Stimulated activated CD4-positive, alpha-beta T cell treated with anti-CD3 and anti-CD28 coated beads, TNF-alpha, amount 100 ng/mL, for 1 hour (primary cell): ENCODE measurements at places on chromosomes 2 and 18.

DNA sequence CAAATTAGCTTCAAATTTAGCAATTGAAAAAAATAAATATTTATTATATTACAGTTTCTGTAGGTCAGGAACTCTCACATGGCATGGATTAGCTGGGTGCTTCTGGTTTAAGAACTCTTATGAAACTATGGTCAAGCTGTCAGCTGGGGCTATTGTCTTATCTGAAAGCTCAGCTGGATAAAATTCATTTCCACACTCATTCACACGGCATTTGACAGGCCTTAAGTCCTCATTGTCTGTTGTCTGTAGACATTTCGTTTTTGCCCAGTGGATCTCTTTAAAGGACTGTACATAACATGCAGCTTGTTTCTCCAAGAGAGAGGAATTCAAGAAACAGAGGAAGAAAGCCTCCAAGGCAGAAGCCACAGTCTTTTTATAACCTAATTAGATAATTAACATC is 1556.8 kb upstream of the SLC39A10 start:
- DNase-seq, result no peak

- no peak for DNase-seq
These were observed 6.8 kb upstream of the CIB4 start for GRCh38 chr2:26647981-26648380.

- no peak for DNase-seq
These were observed 30.0 kb downstream of the THNSL2 start for GRCh38 chr2:88199912-88200682.

DNA sequence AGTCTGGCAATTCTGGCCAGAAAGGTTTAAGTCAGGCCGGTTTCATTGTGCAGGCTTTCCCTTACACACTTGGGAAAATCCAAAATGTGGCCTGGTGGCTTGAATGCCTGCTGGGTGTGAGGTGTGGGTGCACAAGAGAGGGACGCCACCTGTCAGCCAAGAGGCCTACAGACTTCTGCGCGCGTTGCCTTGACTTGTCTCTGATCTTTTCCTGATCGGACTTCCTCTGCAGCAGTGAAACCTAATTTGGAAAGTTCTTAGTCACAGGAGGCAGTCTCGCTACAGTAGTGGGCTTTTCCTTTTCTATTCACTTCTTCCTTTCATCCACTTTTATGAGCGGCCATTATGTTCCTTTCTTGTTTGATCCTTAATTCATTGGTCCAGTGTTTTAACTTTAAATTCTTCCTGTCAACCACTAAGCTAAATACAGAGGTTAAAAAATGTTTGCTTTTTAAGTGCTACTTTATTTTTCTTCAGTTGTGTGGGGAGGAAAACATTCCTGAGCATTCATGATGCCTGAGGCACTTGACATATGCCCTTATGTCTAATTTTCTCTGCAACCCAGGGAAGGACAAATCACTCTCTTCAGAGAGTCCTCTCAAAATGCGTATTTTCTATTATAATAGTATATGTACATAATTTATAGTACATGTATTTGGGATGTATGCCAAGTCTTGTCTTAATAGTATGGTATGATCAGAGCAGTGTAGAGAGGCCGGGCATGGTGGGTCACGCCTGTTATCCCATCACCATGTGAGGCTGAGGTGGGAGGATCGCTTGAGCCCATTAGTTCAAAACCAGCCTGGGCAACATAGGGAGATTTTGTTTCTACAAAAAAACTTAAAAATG is 128.9 kb downstream of the WDSUB1 start:
- DNase-seq, result no peak

DNA sequence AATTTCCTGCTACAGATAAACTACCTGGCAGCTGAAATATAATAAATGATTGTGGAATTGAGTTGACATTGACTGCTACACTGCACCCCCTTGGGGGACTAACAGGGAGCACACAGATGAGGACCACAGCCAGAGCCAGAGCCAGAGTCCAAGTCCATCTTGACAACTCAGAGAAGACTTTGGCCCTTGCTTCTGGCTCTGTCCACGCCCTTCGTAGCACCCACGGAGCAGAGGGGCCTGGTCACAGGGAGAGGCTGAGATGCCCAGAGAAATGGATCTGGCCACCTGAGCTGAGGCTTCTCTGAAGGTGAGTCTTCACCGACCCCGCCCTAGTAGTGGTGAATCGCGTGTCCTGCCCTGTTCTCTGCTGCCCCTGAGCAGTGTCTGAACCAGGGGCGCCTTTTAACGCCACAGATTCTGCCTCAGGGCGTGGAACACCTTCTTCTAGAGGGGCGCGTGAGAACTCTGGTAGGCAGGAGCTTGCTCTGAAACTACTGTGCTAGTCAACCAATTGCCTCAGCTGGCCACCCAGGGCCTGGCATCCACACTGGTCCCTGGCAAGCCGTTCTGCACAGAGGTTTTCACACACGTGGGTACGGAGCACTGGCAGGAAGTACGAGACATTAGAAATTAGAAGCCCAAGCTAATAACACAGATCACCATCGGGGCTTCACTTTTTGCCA is 35.7 kb upstream of the MAT2A start:
- DNase-seq, result no peak

DNA sequence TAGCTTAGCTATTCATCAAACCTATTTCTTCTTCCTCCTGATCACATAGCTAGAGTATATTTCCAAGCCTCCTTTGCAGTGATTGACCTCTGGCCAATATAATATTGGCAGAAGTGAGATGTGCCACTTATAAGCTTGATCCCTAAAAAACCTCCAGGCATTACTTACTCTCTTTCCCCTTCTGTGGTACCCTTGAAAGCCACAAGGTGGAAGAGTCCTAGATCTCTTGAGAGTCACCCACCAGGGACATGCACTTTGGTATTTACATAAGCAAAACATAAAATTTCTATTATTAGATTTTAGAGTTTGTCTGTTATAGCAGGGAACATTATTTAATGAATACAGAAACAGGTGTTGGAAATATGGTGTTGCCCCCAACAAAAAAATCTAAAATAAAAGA is 112.0 kb downstream of the EXOC6B start:
- no peak for DNase-seq

DNA sequence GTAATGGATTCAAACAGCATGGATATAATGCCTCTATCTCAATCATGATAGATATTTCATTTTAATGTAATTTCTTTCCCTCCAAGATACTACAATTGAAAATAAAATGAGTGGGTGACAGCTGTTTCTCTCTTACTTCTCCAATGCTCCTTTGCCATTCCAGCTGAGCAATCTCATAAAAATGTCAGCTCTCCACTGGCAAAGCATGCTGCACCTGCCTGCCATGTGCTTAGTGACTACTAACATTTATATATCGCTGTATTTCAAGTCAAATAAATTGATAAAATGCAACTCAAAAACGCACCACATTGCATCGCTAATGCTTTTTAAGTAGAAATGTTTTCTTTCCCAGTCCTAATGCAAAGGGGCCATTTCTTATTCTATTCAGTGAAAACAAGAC is 1093.9 kb downstream of the CBLN2 start:
- no peak for DNase-seq

DNA sequence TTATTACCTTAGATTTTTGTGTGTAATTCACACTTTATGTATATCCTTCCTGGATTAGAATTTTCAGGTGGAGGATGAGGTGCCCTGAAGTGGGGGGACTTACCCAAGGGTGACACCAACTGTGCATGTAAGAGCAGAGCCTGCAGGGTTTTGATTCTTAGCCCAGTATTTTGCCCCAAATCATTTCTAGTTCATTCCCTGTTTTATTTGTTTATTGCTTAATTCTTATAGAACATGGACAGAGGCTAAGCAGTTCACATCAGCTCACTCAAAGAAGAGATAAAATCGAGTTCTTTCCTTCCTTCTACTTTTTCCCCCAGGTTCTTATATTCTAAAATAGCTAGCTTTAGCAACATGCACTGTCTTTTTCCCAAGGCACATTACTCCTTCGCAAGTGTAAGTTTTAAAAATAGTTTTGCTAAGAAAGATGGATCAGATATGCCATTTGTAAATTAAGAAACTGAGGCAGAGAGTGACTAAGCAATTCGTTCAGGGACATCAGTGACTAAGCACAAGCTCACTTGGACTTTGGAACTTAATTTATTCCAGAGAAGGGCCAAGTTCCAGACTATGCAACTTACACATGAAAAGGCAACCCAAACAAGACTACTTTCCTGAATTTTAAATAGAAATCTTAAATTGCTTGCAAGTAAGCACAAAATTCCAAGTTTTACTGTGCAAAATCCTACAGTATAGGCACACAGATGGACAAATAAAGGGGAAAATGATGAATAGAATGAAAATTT is 427.9 kb upstream of the POU3F3 start:
- DNase-seq, result no peak

DNA sequence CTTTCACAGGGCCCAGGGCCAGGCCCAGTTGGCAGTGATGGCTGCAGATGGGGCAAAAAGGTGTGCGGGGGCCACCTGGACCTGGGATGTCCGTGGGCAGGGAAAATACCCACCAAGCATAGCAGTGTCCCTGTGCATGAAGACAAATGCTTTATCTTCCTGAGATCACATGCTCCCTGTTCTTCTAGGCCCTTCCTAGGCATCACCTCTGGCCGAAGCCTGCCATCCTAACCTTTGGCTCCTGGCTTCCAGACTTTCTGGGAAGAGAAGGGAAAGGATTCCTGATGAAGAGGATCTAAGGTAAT is 105.0 kb upstream of the SMAD2 start:
- DNase-seq, result no peak

DNA sequence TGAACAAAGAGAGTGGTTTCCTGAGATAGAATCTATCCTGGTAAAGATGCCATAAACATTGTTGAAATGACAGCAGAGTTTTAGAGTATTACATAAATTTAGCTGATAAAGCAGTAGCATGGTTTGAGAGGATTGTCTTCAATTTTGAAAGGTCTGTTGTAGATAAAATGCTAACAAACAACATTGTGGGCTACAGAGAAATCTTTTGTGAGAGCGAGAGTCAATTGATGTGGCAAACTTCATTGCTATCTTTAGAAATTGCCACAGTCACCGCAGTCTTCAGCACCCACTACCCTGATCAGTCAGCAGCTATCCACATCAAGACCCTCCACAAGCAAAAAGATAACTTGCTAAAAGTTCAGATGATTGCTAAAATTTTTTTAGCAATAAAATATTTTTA is 17.5 kb downstream of the VRK2 start:
- no peak for DNase-seq

DNA sequence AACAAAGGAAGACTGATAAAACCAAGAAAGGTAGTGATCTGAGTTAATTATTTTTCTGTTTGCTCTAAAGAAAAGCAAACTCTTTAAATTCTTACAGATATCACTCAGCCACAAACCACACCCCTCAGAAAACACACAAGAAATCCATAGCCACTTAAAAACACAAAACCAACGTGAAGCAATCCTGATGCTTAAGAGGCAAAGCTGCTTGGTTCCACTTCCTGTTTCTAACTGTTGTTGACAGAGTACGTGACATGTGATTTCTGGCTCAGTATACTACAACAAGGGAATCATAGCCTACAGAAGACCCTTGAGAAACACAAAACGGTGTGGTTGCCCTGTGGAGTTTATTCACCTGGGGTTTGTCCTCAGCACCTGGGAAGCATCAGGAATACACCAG is 240.9 kb upstream of the APCDD1 start:
- no peak for DNase-seq

DNA sequence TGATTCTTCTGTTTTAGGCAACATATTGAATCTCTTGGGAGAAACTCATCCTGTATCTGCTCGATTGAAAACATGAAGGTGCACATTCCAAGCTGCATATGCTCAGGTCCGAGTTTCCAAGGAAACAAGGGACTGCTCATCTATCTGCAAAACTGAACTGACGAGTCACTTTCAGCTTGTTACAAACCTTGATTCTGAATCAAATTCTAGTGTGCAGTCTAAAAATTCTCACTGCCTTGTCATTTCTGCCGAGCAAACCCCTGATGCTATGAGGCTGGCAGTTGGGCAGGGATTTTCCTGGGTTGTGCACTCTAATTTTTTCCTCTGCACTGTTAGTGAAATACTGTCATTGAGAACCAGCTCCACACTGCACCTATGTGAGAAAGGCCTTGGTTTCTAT is 101.3 kb upstream of the ETAA1 start:
- DNase-seq, result no peak

- DNase-seq, result no peak
These were observed 22.2 kb downstream of the KCNG2 start for GRCh38 chr18:79819968-79820351.

DNA sequence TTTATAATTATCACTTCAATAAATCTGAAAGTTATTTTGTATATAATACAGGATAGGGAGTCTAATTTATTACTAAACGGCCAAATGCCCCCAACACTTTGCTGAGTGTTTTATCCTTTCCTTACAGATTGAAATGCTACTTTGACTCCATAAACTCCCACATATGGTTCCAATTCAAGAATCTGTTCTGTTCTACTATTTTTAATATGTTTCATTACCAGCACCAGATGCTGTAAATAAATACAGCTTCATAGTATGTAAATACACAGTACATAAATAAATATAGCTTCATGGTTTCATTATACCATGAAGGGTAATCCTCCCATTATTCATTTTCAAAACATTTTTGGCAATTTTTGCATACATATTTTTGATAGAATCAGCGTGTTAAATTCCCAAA is 34.0 kb upstream of the MREG start:
- DNase-seq, result no peak

DNA sequence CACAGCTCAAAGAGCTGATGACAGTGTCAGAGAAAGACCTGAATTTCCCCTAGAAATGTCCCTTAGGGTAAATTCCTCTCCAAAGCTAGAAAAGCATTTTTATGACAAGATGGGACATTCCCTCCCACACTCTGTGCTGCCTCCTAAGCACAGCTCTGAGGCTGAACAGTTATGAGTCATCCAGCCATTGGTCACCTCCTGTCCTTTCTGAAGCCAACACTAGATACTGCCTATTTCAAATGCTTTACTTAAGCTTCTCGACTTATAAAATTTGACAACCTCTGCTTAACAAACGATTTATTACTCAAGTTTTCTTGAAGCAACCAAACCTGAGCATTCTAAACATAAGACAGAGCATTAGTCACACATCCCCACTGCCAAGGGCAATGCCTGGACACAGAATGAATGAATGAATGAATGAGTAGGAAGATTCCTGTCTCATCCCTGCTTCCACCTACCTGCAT is 35.4 kb downstream of the B4GALT6 start:
- no peak for DNase-seq

- no peak for DNase-seq
These were observed 109.2 kb downstream of the NOL4 start for GRCh38 chr18:34115409-34116081.

GRCh38 chr2:224517963-224518362 is 67.2 kb downstream of the CUL3 start:
- DNase-seq, result no peak

DNA sequence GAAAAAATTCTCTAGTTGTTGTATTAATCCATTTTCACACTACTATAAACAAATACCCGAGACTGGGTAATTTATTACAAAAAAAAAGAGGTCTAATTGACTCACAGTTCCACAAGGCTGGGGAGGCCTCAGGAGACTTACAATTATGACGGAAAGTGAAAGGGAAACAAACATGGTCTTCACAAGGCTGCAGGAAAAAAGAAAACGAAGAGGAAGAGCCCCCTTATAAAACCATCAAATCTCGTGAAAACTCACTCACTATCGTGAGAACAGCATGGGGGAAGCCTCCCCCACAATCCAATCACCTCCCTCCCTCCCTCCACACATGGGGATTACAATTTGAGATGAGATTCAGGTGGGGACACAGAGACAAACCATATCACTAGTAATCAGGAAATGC is 61.7 kb upstream of the SPTBN1 start:
- no peak for DNase-seq
